Urothelium cell line (cell line): ENCODE measurements at places on chromosomes 16 and 17.

DNA sequence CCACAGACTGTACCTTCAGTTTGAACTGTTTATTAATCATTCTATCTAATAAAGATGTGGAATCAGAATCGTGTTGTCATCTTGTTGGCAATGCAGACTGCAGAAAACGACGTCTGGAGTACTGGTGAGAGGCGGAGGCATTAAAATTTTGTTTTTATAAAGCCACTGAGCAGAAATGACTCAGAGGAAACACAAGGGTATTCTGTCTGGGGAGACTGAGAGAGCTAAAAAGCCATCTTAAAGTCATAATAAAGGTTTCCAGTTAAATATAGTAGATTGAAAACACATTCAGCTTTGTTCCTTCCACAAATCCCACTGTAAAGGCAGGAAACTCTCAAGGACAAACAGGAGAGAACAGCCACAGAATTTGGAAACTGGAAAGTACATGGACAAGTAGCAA, 74.2 kb downstream of the CPPED1 start:
- no peak for DNase-seq

- DNase-seq = no peak
These were observed 5.9 kb downstream of the SLC5A11 start for GRCh38 chr16:24851700-24852099.

GRCh38 chr17:70525961-70526360, 356.6 kb downstream of the KCNJ2 start:
- DNase-seq = no peak

DNA sequence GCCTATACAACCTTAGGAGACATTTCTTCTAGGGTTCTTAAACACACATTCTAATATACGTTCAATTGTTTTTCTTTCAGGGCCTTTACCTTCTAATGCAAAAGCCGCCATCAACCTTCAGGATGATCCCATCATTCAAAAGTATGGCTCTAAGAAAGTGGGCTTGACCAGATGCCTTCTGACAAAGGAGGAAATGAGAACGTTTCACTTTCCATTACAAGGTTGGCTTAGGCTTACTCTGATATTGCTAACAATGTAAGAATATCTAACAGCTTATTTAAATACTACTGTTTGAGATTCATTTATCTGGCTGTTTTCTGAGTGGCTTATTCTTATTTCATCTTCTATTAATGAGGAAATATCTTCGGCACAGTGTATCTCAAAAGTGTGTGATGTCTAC, 15.4 kb downstream of the REXO5 start:
- DNase-seq = no peak

GRCh38 chr17:61218438-61218837, 181.2 kb upstream of the TBX2 start:
- DNase-seq = no peak

- no peak for DNase-seq
These were observed 207.7 kb downstream of the LAT start for GRCh38 chr16:29192329-29193247.

DNA sequence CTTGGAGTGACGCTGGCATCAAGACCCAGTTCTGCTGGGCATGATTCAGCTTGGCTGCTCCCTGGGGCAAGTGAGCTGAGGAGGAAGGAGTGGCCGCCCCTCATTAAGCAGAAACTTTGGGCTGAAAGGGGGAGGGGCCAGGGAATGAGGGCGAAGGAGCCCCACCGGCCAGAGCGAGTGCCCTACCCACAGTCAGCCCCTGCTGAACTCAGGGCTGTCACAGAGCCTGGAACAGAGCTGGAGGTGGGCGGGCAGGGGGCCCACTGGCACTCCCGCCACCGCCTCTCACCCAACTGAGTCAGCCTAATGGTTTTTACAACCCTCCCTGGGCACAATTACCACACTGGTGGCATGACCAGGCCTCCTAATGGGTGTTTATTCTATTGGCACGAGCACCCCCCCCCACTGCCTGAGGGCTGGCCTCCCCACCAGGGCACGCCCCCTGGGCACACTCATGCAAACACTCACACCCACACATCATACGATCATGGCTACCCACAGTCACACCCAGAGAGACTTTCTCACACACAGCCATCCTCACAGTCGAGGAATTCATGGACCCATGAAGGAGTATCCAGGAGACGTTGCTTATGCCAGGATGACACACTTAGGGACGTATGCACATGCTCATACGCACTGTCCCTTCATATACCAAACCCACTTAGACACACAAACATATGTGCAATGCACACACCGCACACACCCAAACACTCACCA, 19.2 kb downstream of the UNC119 start:
- no peak for DNase-seq

DNA sequence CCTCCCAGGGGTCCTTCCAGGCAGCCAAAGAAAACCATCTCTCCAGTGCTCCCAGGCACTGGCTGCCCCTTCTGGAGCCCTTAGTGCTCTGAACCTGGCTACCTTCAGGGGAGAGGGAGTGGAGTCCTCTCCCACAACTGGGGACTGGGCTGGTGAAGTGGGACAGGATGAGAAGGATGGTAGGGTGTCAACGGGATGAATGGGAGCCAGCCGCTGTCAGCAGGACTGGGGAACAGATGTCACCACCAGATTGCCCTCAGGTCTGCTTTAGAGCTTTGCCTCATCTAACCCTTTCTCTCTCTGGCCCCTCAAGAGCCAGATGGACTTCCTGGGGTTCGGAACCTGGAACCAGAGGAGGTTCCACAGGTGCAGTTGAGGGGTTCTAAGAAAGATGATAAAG, 488 bp upstream of the SEBOX start:
- DNase-seq = no peak

DNA sequence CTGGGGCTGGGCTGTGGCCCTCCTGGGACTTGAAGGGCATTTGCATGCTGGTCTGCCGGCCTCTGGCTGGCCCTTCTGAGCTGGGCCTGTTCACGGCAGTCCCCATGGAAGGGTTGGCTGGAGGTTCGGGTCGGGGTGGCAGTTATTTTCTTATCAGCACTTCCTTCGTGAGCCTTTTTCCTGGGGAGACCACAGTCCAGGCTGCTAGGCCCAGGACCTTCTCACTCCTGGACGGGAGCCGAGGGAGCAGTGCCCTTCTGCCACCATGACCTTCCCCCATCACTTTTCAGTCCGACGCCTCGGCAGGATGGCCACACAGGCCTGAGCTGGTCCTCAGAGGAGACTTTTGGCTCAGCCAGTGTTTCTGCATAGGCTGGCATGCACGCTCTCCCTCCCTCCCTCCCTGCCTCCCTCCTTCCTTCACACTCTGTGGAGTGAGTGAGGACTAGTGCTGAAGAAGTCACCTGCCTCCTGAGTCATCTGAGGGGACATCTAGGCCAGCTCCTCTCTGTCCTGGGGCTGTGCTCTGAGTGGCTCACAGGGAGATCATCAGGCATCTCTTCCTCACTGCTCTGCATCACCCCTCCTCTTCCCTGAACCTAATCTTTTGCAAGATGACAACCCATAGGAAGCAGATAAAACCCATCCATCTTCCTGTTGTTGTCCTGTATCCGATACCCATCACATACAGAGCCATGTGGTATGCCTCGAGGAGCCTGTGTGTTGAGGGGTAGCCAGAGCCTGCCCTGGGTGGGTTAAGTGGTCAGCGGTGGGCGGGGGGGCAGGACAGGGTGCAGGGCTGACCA, 109.7 kb downstream of the RAP1GAP2 start:
- DNase-seq = no peak

- peak; percentile 83 for DNase-seq
These were observed 28.0 kb upstream of the SNN start for GRCh38 chr16:11639925-11640899.

GRCh38 chr17:65531256-65532100, 30.0 kb downstream of the AXIN2 start:
- no peak for DNase-seq

GRCh38 chr16:69926241-69926640, 24.9 kb upstream of the CLEC18A start:
- no peak for DNase-seq

DNA sequence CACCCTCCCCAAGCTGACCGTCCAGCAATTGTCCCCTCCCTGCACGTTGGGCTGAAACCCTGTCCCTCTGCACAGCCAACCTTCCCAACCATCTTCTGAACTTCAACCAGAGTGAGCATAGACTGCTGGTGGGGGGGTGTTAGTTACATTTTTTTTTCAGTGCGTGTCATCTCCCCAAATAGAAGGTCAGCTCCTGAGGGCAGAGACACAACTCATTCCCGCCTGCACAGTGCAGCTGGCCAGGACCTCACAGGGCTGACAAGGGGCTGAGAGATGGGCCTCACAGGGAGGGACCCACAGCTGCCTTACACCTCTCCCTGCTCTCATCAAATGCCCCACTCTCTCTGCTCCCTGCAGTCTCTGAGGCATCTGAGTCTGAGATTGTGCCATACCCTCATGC, 8.4 kb downstream of the SRL start:
- DNase-seq = no peak

DNA sequence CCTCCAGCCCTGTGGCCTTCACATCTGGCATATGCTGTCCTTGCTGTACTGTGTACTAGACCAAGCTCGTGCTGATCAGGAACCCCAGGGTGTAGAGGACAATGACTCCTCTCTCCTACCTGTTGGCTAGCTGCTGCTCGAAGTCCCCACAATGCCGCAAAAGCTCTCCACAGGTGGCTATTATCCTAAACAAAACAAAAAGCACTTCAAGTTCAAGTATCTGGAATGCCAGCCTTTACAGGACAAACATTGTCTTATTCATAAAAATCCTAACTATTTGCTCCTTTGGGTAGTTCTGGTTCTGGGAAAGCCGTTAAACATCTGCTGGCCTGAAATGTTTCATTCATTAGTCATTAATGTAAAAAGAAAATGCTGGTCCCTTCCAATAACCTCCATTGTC, 42.8 kb downstream of the COG7 start:
- DNase-seq = peak; percentile 22
